ENCODE measurements at places on chromosomes 5 and 9.

- no peak for DNase-seq
Observed at GRCh38 chr5:176424181-176424580, 7.8 kb upstream of the CLTB start.

- DNase-seq = no peak
Observed at GRCh38 chr5:3671337-3671736, 75.7 kb downstream of the IRX1 start.

- no peak for DNase-seq
Observed at GRCh38 chr5:170923910-170924620, 62.2 kb downstream of the RANBP17 start.

DNA sequence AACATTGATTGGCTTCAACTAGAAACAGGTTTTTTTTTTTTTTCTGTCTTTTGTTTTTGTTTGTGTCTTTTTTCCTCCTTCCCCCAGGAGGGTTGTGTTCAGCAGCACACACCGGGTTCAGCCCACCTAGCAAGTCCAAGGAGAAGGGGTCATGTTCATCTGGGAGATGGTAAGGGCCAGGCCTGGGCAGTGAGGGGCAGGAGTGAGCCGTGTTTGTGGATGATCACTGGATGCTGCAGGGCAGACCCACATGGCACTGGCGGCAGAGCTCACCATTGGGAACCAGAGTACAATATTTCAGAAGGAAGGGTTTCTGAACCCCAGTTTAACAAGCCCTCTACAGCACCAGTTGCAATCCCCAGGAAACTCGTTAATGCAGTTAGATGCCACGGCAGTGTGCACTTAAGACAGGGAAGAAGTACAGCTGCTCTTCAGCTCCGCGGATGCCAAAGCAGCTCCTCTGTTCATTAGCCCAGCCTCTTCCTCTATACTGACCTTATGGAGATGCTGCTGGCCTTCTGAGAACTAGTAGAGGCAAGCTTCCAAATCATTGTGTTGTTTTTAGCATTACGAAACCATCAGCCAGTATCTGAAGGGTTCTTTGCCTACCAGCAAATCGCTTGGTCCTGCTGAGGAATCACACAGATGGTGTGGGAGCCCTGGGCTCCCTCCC lies 508.2 kb upstream of the WWC1 start:
- DNase-seq = no peak

GRCh38 chr5:2912741-2913140 lies 161.3 kb upstream of the IRX2 start:
- DNase-seq = no peak

Measured in NAMALWA (cell line).